Activated gamma-delta T cell treated with Interleukin-2 at 50 U/mL for 16 hours (primary cell): ENCODE measurements at places on chromosomes 11 and 22.

DNA sequence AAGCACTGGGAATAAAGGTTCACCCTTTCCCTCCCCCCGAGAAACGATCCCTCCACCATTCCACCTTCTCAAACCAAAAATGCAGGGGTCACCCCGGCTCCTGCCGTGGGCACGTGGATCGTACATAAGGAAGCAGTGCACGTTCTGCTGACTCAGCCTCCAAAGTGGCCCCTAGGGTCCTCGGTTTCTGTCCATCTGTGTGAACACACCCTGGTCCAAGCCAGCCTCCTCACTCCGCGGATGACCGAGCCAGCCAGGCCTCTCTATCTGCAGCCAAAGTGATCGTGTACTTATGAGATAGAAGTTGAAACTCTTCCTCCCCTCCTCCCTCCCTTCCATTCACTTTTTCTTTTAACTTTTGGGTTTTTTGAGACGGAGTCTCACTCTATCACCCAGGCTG lies 16.2 kb downstream of the C11orf24 start:
- no peak for DNase-seq

DNA sequence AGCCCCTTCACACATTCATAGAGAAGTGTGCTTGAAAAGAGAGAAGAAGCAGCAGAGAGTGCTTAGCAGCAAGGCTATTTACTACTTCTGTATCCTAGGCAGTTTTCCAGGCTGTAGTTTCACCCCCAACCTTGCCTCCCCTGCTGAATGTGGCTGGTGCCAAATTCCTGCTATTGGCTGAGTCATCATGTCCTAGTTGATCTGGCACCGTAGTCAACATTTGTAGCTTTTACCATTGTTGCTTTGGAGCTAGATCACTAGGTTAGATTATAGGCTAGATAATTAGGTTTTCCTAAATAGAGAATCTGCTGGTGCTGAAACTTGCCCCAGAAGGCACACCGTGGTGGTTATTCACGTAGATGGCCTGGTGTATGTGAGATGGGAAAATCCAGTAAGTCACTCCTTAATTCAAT lies 32.7 kb downstream of the ARHGAP42 start:
- DNase-seq = no peak

GRCh38 chr22:40239345-40239683 lies 61.6 kb downstream of the TNRC6B start:
- DNase-seq = no peak

DNA sequence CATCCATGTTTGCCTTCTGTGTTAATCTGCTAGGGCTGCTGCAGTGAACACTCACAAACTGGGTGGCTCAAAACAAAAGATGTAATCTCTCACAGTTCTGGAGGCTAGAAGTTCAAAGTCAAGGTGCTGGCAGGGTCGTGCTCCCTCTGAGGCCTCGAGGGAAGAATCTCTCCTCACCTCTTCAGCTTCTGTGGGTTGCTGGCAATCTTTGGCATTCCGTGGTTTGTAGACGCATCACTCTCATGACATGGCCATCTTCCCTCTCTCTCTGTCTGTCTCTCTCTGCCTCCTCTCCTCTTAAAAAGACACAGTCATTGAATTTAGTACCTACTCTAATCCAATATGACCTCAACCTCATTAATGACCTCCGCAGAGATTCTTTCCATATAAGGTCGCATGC lies 78.8 kb downstream of the TSPAN18 start:
- DNase-seq = no peak

- DNase-seq = no peak
Observed at GRCh38 chr11:131895865-131896264, 525.5 kb downstream of the NTM start.

- DNase-seq = no peak
Observed at GRCh38 chr11:111229604-111230003, 15.9 kb upstream of the POU2AF2 start.

DNA sequence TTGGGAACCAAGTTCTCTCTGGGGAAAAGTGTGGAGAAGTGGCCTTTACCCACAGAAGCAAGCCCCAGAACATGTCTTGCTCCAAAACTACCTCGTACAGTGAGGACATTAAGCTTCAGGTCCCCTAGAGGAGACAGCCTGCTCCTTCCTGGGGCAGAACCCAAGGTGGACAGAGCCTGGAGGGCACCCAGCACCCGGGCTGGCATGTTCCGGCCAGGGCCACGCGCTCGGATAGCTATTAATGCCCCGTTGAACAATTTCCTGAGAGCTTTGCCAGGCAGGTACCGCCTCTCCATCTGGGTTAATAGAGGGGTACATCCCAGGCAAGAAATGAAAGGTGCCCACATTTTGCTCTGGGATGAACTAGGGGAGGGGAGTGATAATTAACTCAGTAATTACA lies 169.0 kb upstream of the GRK3 start:
- DNase-seq = no peak

DNA sequence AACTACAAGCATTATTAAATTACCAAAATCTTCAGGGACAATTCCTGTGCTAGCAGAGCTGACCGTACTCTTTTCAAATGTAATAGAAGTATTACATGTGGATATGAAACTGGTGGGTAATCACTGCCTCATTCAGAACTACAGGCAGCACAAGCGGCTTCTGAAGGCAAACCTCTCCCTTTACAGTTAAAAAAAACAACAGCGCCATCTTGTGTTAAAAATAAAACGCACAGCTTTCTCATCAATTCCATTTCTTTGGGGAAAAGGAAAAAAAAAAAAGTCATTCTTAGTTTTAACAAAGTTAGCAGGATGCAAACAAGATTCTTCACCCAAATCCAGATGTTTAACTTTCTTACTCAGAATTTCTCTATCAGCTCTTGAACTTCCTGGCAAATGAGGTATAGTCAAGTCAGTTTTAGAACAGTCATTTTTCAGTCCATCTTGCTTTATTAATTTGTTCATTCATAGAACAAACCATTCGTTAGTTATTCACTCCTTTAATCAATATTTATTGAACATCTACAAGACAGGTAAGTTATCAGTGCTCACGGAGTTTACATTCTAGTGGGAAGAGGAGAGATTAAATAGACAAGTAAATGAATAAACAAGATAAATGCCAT lies 331.8 kb upstream of the MPPED2 start:
- DNase-seq = no peak

GRCh38 chr11:27761356-27761755 lies 61.1 kb upstream of the BDNF start:
- no peak for DNase-seq
